ENCODE measurements at places on chromosomes 7 and 10.
A peak's percentile ranks its signal among the peaks of the same experiment; 100 is the strongest.

GRCh38 chr7:115368998-115369397 is 447.1 kb downstream of the MDFIC start:
- no peak for DNase-seq

DNA sequence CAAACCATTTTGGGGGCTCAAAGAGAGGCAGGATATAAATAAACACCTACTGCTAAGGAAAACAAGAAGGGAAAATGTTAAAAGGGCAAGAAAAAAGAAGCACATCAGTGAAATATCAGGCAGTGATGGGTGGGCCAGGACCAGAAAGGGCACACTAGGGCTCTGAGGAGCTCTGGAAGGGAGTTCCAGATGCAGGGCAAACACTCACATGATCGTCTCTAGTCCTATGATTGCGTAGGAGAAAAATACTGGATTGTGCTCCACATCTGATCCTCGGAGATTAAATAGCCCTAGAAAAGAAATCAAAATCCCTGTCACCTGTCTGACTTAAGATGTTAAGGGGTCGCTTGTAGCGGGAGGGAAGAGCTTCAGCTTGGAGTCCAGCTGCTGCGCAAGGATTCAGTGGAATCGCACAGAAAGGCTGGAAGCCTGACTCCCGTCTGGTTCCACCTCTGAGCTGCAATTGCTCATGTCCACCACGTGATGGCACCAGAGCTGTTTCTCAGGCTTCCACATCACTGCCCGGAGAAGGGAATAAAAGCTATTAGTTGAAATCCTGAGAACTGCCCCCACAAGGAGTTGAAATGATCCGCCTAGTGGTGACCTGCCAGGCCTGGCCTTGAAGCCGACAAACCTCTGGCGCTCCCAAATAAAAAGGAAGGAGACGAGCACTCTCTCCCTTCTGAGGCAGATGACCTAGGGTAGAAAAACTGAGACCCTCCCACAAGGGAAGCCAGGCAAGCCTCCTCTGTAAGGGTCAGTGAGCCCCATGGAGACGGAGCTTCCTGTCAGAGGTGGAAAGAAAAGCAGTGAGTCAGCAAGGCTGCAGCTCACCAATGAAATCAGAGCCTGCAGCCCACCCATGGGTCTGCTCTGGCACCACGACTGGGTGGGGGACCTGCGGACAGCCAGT is 39.2 kb downstream of the XPNPEP1 start:
- peak; percentile 81 for DNase-seq

DNA sequence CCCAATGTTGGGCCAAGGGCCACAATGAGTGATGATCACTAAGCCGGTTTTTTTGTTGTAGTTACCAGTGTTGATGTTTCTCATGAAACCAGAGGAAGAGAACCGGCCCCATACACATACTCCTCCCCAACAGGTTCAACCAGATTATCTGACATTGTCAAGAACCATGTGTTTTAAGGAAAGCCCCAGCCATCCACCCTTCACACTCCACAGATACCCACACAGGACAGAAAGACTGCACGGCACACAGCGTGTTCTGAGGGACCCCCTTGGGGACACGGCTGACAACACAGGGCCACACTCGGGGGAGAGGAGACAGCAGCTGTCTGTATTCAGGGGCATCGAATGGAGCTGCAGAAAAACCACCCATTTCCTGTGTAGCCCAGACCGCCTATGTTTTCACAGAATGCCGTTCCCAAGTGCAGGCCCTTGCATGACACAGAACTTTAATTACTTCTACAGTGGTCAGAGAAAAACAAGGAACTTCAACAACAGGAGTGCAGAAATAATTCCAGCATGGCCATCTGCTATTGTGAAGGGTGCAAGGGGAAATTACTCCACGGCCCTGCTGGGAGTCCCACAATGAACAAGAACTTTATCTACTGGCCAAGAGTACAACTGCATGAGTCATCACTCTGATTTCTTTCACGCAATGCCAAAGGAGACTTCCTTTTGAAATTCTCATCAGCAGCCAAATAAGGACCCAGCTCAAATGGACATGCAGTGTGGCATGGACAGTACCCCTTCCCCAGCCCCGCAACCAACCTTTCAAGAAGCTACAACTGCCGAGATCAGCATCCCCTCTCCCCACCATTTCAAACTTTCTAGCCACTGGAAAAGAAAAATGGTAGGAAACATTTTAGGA is 2.3 kb downstream of the KLF6 start:
- DNase-seq = peak; percentile 81

GRCh38 chr10:133267829-133268228 is 8.8 kb downstream of the ADAM8 start:
- no peak for DNase-seq

- DNase-seq = no peak
These were observed 17.0 kb downstream of the TRA2A start for GRCh38 chr7:23514755-23515154.

DNA sequence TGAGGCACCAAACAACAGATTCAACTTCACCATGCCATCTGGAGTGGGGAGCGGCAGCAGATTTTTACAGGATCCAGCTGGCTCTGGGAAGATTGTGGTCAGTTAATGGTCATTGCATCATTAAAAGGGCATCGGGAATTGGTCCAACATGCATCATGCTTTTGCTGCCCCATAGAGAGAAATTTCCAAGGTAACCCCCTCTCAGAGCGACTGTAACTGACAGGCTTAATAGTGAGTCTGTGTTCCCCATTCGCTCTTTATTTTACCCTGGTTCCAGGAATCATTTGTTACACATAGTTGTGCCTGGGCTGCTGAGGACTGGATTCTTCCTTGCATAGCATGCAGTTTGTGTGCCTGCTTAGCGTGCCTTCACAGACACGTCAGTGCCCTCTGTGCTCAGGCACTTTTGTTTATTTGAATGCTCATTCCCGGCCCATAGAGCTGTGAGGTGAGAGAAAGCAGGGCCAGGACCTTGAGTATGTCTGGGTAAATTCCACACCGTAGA is 49.9 kb downstream of the CDHR3 start:
- DNase-seq = no peak

DNA sequence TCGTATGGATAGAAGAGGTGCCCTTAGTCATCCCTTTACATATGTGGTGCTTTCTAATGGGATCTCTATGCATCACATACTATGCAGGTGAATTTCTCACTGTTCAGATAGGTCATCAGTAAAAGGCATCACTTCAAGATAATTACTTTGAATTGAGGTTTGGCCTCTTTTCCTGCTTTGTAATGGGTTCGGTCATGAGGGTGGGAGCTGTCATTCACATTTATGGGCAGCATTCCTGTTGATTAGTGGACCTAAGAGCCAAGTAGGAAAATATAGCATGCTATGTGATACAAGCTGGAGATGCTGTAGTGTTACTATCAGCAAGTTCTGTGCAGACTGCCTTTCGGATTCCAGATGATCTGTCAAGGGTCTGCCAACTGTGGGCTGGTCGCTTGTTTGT is 156.3 kb downstream of the LCOR start:
- no peak for DNase-seq

DNA sequence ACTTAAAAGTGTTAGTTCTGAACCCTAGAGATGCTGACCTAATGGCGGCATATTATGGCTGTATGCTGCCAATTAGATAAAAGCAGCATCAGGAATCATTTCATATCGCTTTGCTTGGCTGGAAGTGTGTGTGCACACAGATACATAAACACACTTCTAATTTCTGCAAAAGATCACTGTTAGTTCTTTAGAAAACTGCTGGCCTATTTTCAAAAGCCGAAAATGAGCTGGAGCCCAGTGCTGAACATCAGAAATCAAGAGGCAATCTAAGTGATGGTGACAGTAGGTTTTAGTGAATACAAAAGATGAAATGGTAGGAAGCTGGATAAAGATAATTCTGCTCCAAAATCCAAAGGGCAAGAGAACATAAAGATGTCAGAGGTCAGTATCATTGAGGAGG is 745.8 kb upstream of the LRRTM3 start:
- no peak for DNase-seq

GRCh38 chr10:15718694-15719048 is 1.1 kb downstream of the ITGA8 start:
- DNase-seq = no peak

- no peak for DNase-seq
These were observed 3.5 kb downstream of the CTBP2 start for GRCh38 chr10:125156739-125157480.

- no peak for DNase-seq
These were observed 68.1 kb downstream of the MAD1L1 start for GRCh38 chr7:2164646-2165045.

- no peak for DNase-seq
These were observed 85.3 kb downstream of the ZNF33B start for GRCh38 chr10:42553064-42553407.

DNA sequence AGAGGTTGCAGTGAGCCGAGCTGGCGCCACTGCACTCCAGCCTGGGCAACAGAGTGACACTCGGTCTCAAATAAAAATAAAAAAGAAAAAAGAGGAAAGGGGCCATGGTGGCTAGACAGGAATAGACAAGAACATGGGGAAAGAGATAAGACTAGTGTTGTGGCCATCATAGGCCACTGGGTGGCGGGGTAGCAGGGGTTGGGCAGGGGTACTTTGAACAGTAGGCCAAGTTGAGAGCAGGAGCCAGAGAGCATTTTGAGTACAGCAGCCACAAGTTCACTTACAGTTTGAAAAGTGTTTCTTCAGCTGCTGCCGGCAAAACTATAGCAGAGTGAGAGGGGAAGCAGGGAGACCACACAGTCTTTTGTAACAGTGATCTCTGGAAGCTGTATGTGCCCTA is 656.0 kb downstream of the CNTNAP2 start:
- no peak for DNase-seq

DNA sequence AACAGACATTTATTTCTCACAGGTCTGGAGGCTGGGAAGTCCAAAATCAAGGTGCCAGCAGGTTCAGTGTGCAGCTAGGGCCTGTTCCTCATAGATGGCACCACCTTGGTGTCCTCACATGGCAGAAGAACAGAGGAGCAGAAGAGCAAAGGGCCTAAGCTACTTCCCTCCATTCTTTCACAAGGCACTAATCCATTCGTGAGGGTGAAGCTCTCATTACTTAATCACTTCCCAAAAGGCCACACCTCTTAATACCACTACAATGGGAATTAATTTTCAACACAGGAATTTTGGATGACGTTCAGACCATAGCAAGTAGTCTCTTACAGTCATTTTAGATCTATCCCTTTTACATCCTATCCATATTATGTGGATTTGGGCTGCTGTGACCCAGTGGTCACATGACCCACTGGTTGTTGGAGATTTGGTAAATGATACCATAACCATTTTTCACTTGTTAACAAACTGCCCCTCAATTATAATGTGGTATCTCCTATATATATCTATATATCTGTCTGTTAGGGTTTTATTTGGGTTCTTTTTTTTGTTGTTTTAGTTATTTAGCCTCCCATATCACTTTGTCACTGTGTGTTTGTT is 63.4 kb downstream of the BBS9 start:
- DNase-seq = no peak

DNA sequence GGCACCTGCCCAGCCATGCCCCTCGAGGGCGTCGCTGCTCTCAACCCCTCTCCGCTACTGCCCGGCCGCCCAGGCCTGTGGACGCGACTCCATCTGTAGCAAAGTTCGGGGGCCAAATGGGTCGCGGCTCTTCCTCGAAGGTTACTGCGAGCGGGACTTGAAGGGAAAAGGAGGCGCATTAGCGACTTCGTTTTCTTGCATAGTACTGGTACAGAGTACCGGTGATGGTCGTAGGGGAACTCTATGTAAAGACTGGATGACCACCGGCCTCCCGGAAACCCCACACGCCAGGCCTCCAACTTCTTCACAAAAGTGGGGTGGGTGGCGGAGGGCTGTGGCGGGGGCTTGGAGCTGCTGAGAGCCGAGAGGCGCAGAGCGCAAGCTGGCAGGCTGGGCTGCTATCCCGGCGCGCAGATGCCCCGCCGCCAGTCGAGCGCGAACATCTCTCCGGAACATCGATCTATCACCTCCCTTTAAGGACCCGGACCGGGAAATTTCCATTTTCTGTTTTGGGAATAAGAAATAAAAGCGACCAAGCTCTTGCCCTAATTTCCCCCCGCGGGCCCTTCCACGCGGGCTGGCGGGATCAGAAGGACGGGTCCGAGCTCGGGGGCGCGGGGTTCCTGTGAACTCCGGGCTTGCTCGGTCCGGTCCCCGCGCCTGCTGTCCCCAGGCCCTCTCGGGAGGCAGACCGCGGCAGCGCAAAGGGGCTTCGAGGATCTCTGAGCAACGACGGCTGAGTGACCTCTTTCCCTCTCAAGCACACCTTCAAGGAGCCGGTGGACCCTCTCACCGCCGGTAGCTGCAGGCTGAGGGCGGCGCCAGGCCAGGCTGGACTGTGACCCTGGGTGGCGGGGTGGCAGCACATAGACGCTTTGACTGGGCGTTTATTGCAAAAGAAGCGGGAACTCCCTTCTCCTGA is 12.2 kb upstream of the FEZF1 start:
- no peak for DNase-seq

DNA sequence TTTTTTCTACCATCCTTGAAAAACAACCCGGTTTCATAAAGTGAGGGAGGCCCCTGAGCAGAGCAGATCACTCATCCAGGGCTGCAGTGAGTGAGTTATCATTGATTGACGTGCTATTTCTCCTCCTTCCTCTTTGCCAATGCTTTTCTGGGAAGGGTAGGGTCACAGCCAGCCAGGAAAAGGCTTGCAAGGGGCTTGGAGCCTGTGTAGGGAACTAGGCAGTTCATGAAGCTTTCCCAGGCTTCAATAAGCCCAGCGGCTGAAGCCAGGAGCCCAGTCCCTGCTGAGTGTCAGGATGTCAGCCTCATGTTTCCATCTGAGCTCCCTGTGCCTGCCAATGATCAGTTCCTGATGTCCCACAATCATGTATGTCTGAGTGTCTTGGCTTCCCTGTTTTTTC is 584.7 kb downstream of the GALNT17 start:
- no peak for DNase-seq

DNA sequence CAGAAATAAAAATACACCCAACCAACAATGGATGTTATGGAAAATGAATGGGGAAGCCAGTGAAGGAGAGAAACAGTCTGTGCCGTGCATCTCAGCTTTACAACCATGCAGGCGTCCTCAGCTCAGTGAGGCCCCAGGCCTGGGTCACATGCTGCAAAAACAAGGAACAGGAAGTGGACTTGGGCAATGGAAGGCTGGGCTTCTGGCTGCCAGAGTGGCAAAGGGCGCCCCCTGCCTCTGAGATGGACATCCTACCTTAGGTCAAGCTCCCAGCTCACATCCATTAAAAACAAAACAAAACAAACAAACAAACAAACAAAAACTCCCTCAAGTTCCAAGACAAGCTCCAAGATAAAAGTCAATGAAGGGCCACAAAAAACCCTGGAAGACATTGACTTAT is 54.7 kb upstream of the AFAP1L2 start:
- DNase-seq = peak; percentile 61

GRCh38 chr7:940599-941408 is 13.7 kb downstream of the ADAP1 start:
- no peak for DNase-seq

- DNase-seq = no peak
These were observed 190.0 kb upstream of the MGMT start for GRCh38 chr10:129277084-129277483.

DNA sequence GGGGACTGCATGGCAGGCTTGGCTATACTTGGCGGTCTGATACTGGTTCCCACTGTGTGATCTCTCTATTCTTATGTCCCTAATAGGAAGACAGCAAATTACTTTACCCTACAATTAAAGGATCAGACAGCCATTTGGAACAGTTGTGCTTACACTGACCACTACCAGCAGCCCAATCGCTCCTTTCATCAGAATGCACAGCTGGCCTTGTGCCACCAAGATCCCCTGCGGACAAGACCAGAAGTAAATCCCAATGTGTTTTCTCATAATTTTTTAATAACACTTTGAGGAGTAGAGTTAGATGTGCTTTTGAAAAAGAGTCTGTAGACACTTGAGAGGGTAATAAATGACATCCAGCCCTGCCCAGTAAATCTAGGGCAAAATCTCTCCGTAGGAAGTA is 297.2 kb upstream of the ZNF32 start:
- DNase-seq = no peak
